Neuronal stem cell (in vitro differentiated cells): ENCODE measurements at places on chromosomes 4 and X.
A peak's percentile ranks its signal among the peaks of the same experiment; 100 is the strongest.

GRCh38 chrX:115602729-115603389 is 41.9 kb downstream of the PLS3 start:
- no peak for DNase-seq

GRCh38 chrX:41116948-41117347 is 31.7 kb downstream of the USP9X start:
- DNase-seq = no peak

DNA sequence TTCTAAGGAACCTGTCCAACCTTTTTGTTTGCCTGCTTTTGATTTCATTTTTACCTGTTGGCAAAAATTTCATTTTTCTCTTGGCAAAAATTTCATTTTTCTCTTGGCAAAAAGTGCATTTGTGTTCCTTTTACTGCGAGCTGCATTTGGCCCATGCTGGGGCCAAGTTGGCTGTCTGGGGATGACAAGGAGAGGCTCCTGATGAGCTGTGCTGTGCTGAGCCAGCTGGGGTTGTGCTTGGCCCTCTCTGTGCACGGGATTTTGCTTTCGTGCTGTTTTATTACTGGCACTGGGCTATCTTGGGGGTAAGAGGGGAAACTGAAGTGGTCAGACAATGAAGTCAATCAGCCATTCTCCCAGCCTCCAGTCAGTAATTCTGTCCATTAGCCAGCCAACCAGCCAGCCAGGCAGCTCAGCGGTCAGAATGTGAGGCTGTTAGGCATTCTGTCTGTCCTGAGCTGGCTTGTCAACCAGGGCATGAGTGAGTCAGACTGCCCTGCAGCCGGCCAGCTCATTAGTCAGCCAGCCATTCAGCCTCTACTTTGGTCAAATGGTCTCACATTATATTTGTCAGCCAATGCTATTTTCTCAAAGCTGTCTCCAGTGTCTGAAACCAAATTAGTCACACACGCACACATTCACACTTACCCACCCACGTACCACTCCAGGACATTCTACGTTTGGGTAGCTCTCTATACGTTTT is 56.9 kb upstream of the PRPS1 start:
- no peak for DNase-seq

- DNase-seq = no peak
Measured at GRCh38 chrX:138001226-138001625, 435.3 kb downstream of the ZIC3 start.

DNA sequence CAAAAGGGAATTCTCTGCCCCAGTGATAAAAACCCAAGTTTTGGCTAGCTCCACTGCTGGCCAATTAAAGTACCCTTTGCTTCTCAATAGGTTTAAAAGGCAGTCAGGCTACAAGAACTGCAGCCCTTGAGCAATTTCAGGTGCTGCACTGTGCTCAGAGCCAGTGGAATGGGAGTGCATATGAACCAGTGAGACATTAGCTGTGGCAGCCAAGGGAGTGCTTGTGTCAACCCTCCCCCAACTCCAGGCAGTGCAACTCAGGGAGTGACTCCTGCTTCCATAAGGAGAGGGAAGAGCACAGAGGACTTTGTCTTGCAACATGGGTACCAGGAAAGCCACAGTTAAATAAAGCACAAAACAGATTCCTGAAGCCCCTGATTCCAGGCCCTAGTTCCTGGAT is 61.6 kb upstream of the VAMP7 start:
- DNase-seq = no peak

GRCh38 chrX:39905538-39905891 is 192.2 kb downstream of the BCOR start:
- no peak for DNase-seq

DNA sequence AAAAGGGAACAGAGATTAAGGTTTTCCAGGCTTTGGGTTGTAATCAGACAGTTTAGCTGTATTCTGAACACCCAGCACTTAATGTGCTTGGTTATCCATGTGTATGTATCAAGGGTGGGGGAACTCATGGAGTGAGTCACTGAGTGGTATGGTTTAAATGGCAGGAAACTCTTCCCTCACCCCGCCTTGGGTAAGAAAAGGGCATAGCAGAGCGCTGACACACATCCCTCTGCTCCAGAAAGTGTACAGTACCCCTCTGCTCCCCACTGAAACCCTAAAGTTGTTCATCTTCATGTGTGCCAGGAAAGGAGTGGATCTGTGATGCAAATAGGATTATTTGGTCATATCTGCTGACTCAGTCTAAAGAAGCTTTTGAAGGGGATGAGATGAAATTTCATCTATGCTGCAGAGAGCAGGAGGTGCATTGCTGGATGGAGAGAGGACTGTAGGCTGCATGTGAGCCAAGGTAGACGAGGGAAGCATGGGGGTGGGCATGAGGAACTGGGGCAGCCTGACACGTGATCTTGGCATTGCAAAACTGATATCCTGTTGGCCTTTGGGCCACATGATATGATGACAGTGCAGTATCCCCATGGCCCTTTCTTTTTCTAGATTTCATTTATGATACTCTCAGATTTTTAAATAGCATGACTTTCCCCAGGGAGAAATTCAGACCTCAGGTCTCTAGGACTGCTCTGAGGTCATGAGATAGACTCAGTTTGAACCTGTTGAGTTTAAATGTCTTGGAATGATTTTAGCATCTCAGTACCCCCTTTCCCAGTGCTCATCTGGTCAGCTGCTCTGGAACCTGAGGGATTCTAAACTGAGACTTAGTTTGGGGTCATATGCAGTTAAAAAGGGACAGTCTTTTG is 84.8 kb downstream of the TMEM164 start:
- no peak for DNase-seq

DNA sequence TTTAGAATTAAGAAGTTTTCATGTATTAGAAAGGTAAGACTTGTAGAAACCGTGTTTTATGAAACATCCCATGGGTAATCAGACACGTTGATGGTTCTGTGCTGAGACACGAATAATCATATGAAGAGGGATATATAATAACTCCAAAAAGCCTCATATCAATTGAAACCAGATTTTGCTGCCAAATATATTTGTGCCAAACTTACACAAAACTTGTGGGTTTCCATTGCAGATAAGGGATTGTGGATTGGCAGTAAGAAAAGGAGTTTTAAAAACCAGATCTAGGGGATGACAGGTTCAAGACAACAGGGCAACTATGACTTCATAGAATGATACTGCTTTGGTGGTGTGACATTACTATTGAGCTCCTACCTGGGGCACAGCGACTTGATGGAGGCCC is 616.1 kb downstream of the BCOR start:
- DNase-seq = no peak

DNA sequence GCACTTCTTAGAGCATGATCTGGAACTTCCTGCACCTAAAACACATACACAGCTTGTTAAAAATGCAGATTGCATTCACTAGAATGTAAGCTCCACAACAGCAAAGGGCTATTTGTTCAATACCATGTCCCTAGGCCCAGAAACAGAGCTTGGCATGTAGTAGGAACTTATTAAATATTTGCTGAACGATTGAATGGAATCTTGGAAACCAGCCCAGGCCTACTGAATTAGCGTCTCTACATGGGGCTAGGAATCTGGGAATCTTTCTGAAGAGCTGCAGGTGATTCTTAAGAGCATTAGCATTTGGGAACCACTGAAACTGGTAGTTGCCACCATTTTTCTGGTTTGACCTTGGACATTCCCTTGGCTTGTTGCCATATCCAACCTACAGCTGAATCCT is 234.1 kb downstream of the STIM2 start:
- no peak for DNase-seq

DNA sequence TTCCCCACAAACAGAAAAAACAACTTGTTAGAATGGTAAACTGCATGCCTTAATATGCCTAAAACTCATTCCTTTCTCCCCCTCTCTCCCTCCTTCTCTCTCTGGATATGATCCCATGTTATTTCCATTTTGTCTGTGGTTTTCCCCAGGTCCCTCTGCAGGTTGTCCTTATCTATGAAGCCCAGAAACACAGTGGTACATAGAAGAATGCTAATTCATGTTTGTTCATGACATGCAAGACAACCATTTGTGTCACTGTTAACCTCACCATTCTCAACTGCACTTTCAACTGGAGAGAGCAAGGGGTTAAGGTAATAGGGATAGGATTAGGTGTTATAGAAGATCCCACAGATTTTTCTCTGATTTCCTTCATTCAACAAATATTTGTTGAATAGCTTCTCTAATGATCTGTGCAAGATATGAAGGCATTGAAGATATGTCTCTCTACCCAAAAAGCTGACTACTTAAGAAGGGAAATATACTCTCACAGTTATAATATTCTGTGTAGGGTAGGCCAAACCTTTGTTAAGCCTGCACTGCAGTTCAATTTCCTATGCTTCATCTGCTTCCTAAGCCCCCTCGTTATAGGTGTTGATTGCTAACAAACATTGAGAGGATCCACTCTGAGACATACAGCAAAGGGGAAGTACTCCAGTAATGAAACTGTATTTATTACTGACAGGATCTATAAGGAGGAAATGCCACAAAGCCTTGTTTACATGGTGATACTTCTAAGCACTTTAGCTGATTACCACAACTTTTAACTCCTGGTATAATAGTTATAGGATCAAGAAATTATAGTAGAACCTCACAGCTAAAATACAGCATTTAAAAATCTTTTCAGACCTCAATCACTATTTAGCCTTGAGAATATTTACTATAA is 96.1 kb downstream of the FRYL start:
- no peak for DNase-seq

DNA sequence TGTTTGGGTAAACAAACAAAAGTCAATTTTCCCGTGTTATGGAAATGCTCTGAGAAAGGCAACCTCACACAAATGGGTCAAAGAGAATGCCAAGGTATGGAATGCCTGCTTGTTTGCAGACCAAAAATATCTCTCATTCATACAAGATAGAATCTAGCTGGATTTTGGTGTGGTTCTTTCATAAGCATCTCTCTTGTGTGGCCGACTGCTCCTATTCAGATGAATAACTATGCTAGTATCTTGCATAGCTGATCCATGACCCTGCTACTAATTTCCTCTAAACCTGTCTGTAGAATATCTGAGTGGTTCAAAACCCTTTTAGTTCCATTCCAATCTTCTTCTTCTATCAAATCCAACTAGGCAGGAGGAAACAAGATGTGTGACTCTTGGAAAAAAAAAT is 28.2 kb upstream of the SORBS2 start:
- no peak for DNase-seq

DNA sequence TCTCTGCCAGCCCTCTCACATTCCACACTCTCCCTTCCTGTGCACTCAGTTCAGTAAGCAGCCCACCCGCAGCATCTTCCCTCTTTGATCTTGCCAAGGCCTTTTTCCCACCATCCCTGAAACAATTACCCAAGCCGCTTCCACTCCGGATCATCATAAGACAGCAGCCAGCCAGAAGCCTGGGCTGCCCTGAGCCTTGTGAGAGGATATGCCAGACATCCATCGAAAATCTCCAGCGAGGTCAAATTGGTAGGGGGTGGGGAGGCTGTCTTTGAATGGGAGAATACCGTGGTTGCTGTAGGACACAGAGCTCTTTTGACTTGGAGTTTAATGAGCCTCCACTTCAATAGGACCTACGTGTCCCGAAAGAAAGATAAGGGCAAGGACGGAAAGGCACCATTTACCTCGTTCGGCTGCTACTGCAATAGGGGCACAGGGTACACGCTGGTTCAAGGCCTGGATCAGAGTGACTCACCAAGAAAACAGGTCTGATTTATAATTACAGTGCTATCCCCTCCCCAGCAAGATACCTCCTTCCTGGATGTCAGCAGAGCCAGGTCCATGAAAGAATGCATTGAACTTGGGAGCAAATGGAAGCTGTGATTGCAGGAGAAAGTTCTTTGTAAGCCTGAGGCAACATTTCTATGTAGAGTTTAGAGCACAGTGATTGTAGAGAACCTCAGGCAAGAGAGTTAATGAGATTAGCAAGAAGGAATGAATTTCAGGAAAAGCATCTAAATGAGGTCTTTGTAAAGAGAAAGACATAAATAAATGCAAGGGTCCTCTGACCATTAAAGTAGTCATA is 39.5 kb downstream of the AMOT start:
- peak; percentile 1 for DNase-seq

DNA sequence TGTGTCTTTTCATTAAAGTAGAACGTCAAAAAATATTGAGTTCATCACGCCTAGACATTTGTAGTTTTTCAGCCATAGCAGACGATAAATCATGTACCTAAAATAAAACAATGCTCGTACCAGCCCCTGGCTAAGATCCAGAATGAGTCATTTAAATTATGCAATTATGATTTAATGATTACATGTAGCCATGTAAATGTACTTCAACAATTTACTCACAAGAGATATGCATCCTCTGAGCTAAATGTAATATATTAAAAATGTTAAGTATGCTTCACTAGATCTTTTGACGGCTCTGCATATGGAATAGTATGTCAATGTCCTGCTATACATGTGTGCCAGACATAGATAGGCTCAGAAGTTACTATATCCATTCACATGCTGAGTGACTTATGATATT is 1077.8 kb downstream of the ARAP2 start:
- DNase-seq = no peak

DNA sequence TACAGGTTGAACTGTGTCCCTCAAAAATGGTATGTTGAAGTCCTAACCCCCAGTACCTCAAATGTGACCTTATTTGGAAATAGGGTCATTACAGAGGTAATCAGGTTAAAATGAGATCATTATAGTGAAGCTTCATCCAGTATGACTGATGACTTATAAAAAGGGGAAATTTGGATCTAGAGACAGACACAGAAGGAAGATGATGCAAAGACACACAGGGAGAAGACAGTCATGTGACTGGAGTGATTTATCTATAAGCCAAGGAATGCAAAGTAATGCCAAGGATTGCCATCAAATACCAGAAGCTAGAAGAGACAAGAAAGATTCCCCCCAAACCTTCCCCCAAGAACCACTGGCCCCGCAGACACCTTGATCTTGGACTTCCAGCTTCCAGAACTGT is 155.2 kb downstream of the RBMX2 start:
- no peak for DNase-seq

GRCh38 chrX:39406799-39407198 is 605.5 kb downstream of the MID1IP1 start:
- no peak for DNase-seq

GRCh38 chr4:185713272-185713671 is 98.7 kb downstream of the SORBS2 start:
- DNase-seq = no peak

- DNase-seq = no peak
Measured at GRCh38 chrX:132622130-132622529, 133.3 kb upstream of the MBNL3 start.

DNA sequence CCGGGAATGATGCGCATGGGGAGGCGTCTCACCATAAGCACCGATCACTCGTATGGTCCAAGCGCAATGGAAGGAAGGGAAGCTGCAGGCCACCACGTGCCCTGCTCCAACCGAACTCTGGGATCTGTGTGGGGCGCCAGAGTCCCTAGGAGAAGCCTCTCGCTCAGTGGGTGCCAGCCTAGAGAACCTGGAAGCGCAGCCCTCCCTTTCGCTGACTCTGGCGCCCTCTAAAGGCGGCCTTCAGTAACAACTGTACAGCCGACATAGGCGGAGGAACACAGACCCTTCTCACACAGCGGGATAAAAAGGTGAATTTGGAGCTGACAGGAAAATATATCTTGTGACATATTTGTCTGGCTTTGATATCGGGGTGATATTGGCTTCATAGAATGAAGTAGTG is 76.0 kb downstream of the INTS6L start:
- DNase-seq = peak; percentile 2

- DNase-seq = no peak
Measured at GRCh38 chr4:69775321-69775867, 15.0 kb upstream of the SULT1B1 start.
